ENCODE measurements at places on chromosomes 5 and 9.

- DNase-seq, result no peak
Observed at GRCh38 chr9:127714020-127714750, 1.3 kb downstream of the PTRH1 start.

- no peak for DNase-seq
Observed at GRCh38 chr5:158084292-158084691, 225.3 kb upstream of the CLINT1 start.

DNA sequence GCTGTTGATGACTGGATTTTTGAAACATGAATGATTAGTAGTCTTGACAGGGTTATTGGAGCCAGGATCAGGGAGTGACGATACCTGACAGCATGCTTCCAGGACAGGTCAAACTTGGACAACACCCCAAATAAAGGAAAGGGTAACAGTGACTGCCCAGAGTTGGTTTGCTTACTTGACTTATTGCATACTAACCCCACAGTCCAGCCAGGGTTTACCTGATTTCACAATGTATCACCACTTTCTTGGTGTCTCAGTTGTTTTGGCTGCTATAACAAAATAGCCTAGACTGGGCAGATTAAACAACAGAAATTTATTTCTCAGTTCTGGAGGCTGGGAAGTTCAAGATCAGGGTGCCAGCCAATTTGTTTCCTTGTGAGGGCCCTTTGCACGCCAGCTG, 301.0 kb upstream of the VLDLR start:
- DNase-seq, result no peak

DNA sequence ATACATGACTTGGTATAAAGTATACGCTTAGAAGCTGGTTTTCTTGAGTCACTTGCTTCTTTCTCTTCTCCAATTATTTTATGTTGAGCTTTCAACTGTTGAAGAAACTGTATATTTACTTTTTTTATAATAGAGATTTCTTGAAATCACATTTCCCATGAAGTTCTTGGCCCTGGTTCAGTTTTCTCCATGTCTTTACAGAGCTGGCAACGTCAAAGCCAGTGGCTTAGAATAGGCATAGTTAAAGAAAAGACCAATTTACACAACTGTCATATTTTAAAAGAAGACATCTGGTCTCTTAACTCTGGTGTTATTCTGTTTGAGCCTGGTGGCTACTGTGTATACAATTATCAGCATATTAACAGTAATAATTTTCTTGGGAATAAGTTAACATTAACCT, 1249.3 kb downstream of the CDH12 start:
- DNase-seq, result no peak

DNA sequence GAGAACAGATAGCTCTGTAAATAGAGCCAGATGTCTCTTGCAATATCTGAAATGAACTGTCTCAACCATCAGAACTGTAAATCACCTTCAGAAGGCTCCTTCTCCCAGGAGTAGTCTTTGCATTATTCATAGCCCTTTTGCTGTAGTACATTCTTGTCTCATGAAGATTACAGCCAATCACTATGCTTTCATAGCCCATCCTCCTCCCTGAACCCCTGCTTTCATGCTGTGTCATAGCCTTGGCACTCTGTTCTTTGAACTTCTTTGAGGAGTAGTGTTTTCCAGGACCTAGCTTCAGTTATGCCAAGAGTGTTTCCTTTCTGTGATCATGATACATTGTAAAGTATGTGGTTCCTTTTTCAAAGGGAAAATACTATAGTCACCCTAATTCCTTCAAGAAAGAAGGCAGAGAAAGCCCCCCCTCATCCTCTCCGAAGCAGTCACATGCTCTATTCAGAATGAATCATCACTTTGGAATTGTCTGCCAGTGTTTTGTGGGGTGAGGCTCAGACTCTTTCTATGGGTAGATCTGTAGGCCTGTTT, 61.1 kb downstream of the GRIA1 start:
- DNase-seq, result no peak

- DNase-seq, result no peak
Observed at GRCh38 chr5:11903614-11904264, 507 bp downstream of the CTNND2 start.

GRCh38 chr9:119941091-119941490, 571.9 kb upstream of the BRINP1 start:
- no peak for DNase-seq

DNA sequence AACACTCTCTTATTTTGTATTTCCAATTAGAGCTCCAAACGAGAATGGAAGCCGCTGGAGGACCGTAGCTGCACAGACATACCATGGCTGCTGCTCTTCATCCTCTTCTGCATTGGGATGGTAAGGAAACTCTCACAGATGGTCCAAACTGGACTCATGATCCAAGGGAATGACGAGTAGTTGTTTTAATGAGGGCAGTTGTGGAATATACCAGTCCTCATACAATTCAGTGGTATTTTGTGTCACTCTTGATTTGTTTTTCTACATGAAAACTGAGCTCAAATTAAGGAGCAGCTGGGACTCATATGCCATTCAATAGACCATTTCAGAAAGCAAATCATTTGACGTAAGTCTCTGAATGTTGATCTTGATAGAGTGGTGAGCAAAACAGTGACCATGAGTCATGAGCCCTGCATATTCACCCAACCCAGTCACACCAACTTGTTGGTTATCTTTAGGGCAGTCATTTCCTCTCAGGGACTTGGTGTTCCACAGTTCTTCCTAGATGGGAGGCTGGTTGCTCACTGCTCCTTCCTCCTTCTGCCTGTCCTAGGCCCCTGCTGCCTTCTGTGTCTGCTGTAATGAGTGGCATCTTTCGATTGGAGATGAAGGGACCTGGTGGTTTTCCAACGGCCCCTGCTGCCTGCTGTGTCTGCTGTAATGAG, 54.9 kb downstream of the SLC44A1 start:
- DNase-seq, result no peak
